ENCODE measurements at places on chromosomes 4 and X.
A peak's percentile ranks its signal among the peaks of the same experiment; 100 is the strongest.

- no peak for DNase-seq
Measured at GRCh38 chrX:330726-331150, 12.1 kb upstream of the GTPBP6 start.

DNA sequence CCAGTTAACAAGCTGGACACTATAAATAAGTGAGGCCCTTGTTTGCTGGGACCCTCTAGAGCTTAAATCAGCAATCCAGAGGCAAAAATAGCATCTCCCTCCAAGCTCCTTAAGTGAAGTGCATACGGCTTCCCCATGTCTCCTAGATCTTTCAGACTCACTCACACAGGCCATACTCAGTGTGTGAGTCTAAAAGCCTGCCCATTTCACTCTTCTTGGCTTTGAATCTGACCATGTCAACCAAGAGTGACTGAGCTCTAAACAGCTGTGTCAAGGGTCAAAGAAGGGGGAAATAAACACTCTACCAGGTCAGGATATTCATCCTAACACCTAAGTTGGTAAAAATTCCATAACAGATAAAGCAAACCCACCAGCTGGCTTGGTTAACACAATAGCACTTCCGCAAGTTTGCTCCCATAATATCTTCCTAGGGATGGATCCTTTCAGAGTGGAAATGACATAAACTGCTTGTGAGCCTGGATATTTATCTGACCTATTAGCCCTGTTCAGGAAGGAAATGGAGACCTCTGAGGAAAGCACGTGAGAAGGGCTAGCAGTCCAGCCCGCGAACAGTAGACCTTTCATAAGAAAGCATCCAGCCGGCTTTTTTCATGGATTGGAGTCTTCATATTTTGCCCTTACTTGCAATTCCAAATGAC, 65.6 kb downstream of the MID1 start:
- no peak for DNase-seq

DNA sequence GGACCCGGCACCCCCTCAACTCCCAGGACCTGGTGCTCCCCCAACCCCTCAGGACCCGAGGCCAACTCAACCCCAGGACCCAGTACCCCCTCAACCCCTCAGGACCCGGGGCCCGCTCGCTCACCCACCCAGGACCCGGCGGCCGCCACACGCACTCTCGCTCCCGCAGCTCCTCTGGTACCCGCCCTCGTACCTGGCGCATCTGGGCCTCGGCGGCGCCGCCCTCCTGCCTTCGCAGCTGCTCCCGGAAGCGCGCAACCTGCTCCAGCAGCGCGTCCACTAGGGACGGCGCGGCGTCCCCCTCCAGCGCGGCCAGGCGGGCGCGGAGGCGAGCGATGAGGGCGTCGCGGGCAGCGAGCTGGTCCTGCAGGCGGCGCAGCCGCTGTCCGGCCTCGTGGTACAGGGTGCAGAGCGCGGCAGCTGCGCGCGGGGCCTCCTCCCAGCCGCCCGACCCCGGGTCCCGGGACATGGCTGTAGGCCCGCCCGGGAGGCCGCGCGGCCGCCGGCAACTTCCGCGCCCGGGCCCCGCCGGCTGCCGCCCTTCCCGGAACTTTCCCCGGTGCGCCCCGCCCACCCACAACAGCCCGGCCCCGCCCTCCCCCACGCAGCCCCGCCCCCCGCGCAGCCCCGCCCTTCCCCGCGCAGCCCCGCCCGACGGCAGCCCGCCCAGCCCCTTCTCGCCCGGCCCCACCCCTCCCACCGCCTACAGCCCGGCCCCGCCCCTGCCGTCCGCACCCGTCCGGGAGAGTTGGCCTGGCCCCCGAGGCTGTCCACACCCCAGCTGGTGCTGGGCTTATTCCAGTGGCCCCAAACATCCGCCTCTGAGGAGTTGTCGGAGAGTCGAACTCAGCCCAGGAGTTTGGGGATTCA, at the start of gene TNIP2:
TSS of gene TNIP2 (minus strand) at position 516 of the 870 bp plus-strand sequence. CDS start at position 469, 47 bp downstream.
- peak; percentile 86 for DNase-seq

DNA sequence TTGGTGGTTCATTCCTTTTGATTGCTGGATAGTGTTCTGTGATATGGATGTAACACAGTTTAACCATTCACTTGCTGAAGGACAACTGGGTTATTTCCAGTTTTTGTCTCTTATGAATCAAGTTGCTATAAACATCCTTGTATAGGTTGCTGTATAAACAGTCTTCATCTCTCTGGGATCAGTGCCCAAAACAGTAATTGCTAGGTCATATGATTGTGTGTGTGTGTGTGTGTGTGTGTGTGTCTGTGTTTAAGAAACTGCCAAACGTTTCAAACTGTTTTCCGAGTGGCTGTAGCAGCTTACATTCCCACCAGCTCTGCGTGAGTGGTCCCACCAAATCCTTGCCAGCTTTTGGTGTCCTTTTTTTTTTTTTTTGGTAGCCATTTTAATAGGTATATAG, 60.4 kb downstream of the F11 start:
- DNase-seq = no peak

DNA sequence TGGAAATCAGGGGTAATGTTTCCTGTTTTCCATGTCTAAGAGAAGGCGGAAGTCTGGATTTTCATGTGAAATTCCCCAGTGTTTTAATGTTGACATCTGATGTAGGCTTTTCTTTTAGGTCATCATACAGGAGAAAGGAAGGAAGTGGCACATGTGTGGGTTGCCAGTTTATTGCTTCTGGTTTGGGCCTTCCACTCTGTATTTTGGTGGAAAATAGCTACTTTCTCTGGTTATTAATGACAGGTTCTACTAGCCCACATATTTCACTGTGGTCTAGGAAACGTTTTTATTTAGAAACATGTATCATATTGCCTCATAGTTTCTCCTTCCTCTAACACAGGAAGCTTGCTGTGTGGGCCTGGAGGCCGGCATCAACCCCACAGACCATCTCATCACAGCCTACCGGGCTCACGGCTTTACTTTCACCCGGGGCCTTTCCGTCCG, 7.2 kb downstream of the PDHA1 start:
- DNase-seq = peak; percentile 25

DNA sequence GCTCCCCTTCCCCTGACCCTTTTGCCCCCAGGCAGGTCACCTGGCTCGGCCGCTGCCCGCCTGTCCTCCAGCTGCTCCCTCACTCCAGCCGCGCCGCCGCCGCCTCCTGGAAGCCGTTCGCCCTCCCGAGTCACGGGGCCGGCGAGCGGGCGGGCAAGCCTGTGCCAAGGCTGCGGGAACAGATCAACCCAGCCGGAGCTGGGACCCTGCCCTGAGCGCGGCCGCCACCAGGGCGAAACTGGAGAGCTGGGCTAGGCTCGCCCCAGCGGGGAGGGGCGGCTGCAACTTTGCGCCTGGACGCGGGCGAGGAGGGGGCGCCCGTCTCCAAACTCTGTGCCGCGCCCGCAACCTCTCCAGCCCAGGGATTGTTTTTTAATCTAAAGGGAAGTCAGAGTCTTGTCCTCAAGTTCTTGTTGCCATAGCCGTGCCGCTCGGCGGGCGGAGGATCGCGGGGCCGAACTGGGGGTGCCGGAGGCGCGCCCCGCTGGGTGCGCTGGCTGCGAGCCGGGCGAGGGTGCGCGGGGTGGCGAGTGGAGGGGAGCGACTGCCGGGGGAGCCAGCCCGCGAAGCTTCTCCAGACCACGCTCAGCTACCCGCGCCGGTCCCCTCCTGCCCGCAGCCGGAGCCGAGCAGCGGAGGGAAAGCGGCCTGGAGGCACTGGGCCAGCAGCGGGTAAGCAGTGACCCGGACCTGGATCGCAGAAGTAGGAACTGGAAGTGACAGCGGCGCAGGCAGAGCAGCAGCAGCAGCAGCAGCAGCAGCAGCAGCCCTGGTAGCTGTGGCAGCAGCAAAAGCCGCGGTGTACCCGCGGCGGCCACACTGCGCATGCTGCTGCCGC, 13.4 kb downstream of the ARHGEF6 start:
- peak; percentile 44 for DNase-seq

DNA sequence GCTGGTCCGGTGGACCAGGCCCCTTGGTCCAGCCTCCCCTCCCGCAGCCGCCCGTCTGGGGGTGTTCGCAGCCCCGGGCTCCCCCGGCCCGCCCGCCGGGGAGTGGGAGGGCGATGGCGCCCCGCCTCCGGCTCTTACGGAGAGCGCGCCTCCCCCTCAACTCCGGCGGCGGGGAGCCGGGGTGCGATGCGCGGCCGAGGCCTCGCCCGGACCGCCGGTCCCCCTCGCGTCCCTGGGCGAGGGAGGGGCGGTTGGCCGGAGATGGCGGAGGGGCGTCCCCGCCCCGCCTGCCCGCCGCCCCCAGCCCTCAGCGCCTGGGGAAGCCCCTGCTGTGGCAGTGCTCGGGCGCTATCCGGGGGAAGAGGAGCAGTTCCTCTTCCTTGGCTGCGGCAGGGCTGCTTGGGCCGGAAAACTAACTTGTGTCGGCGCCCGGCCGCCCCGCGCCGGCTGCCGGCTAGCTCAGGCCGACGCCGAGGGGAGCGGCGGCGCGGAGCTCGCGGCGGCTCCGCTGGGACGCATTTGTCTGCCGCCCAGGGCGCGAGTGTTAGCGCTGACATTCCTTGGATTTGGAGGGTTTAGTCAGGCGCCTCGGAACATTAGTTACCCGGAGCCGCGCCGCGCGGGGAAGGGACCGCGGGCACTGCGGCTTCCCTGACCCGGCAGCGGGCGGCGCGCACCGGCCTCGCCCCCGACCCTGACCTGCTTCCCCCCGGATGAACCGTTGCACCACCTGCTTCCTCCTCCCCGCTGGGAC, 994 bp downstream of the GALNT7 start:
- peak; percentile 72 for DNase-seq

- no peak for DNase-seq
Measured at GRCh38 chrX:21559417-21559816, 98.7 kb downstream of the KLHL34 start.

GRCh38 chr4:102871772-102872171, 3.0 kb downstream of the CISD2 start:
- no peak for DNase-seq

- no peak for DNase-seq
Measured at GRCh38 chrX:137313627-137314026, 252.3 kb upstream of the ZIC3 start.

DNA sequence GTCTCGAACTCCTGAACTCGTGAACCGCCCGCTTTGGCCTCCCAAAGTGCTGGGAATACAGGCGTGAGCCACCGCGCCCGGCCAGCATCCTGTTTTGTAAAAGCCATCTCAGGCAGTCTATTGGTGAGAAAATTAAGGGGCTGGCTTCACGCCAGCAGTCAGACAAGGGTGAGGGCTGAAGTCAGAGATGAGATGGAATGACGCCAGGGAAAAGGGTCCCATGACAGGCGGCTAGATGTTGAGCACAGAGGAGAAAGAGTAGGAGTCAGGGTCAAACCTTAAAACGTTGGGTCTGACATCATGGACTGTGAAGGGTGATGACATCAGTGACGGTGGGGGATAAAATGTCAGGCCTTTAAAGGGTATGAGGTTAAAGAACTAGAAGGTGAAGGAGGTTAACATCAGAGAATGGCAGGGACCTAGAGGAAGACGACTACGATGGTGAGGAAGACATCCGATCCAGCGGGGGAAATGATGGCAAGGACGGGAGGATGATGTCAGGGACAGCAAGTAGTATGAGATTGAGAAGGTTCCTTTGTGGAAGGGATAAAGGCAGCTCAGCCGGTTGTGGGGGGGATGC, 504 bp upstream of the RBM3 start:
- DNase-seq = no peak

- no peak for DNase-seq
Measured at GRCh38 chrX:123450222-123450621, 266.1 kb downstream of the GRIA3 start.

GRCh38 chrX:1784773-1785172, 169.9 kb downstream of the ASMT start:
- no peak for DNase-seq

DNA sequence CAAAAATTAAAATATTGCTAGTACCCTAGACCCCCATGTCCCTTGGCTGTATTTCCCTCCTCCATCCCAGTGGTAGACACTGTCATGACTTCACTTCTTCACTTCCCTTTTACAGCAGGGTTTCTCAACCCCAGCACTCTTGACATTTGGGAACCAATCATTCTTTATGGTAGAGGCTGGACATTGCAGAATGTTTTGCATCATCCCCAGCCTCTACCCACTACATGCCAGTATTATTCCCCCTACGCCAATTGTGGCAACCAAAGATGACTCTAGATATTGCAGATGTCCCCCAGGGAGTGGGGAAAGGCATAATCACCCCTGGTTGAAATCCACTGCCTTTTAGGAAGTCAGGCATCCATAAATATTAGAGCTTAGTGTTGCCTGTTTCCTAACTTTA, 138.6 kb downstream of the AMELX start:
- DNase-seq = no peak

- DNase-seq = no peak
Measured at GRCh38 chr4:20426028-20426427, 174.3 kb downstream of the SLIT2 start.

GRCh38 chrX:37697169-37697760, 11.7 kb downstream of the XK start:
- no peak for DNase-seq

DNA sequence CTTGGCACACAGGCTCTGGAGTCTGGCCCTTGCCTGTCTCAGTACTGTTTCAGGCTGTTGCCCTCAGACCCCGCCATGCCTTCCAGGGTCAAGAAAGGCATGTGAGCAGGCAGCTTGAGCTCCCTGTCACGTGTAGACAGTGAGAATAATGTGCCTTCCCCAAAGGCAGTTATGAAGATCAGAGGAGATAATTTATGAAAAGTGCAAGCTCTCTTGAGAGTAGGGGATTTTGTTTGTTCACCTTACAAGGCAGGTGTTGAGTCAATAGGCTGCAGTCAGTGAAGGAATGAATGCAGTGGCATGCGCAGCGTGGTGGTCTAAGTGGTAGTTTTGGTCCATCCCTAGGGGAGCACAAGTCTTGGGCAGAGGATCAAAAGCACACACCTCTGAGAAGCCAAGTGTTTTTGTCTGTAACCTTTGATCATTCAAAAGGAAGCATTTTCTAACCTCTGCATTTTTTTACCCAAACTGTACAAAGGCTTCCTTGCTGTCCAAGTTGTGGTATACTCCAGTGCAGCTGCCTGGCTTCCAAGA, 14.4 kb downstream of the HADH start:
- no peak for DNase-seq

GRCh38 chr4:13102092-13102742, 381.9 kb downstream of the RAB28 start:
- DNase-seq = no peak

DNA sequence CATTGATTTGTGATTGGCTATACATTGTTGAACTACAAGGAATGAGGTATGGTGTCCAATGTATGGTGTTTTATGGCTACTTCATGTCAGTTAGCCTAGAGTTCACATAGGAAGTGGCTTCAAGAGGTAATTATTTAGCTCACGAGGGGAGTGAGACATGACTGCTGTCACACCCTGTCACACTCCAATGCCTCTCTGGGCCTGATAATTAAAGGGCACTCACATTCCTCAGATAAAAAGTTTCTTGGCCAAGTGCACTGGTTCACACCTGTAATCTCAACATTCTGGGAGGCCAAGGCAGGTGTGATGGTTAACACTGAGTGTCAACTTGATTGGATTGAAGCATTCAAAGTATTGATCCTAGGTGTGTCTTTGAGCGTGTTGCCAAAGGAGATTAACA, 65.0 kb upstream of the DDX60 start:
- no peak for DNase-seq

GRCh38 chr4:52984462-52984881, 122.4 kb downstream of the RASL11B start:
- no peak for DNase-seq
